ENCODE measurements at places on chromosomes 12 and 14. TPM values are rescaled to one million over a fixed set of nuclear protein-coding genes. Genes with fewer than 3 reads are reported as not detected.

DNA sequence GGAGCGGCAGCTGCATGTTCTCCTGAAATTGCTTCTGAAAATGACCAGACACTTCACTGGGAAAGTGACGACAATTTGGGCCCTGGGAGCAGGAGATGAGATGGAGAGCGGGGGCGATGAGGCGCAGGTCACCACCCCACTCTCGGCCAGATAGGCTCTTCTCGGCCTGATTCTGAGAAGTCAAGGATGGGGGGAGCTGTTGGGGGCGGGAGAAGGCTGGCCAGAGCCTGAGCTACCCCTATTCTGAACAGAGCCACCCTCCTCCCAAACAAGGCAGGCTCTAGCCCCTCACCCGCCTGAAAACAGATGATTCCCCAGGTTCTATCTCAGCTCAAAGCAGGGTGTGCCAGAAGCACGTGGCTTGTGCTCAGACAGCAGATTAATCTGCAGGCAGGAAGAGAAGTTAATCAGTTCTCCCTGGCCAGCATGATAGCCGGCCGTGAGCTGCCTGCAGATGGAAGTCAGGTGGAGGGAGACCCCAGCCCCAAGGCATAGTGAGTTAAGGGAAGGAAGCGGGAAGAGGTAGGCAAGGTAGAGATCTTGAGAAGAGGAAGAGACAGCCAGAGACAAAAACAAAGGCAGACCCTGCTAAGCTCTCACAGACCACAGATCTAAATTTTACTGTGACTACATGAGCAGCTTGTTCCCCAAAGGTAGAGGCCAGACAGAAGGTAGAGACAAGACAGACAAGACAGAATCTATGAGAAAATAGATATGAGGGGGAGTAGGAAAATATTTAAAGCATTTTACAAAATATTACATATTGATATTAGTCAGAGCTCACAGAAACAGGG, 10.9 kb upstream of the TAC3 start:
- H3K27ac ChIP-seq, result no peak overlapping the region
- no peak for DNase-seq
- no peak overlapping the region for H3K4me3 ChIP-seq
- H3K27me3 ChIP-seq, result no peaks in the 10 kb centered on the region
- no peaks in the 10 kb centered on the region for H3K4me1 ChIP-seq
- no peaks in the 10 kb centered on the region for H3K36me3 ChIP-seq

DNA sequence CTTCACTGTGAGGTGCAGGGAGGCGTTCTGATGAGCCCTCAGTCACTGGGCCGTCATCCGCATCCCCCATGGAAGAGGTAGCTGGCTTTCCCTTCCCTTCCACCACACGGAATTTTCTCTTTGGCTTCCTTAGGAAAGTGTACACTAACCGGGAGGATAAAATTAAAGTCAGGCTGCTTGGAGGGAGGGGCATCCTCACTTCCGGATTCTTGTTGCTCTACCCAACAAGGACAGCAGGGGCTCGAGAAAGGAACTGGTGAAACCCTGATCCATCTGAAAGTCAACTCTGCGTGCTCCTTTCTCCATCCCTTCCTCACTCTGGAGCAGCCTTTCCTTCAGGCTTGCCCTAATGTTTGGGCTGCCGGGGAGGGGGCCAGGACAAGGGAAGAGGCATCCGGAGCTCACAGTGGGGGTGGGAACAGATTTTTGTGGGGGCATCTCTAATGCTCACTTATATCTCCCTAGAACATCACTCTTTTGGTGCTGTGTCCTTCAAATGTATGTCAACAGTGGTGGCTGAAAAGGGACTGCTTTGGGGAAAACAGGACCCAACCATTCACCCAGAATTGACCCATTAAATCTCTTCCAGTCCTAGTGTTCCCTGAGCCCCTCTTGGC, 101.4 kb upstream of the FKBP4 start:
- no peak overlapping the region for H3K27ac ChIP-seq
- H3K4me3 ChIP-seq, result no peak overlapping the region
- H3K27me3 ChIP-seq, result no peaks in the 10 kb centered on the region

DNA sequence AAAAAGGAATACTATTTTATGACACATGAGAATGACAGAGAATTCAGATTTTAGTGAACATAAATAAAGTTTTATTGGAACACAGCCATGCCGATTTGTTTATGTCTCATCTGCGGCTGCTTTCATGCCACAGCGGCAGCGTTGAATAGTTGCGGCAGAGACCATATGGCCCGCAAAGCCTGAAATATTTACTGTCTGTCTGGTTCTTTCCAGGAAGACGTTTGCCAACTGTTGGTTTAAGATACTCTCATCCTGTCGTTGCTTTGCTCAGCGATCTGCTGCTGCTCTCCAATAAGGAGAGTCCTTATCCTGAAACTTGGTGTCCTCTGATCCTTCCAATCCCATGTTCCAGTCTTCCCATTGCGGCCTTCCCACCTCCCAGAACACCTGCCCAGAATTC, 89.9 kb downstream of the SLC24A4 start:
- no peaks in the 10 kb centered on the region for H3K36me3 ChIP-seq
- peaks cover 12% of the 10 kb centered on the region for H3K4me1 ChIP-seq
- H3K27me3 ChIP-seq, result no peaks in the 10 kb centered on the region
- no peak overlapping the region for H3K4me3 ChIP-seq
- DNase-seq, result no peak
- no peak overlapping the region for H3K27ac ChIP-seq

- H3K4me3 ChIP-seq, result no peak overlapping the region
- H3K27me3 ChIP-seq, result no peaks in the 10 kb centered on the region
- DNase-seq, result no peak
- H3K27ac ChIP-seq, result no peak overlapping the region
Measured at GRCh38 chr12:94242901-94243300, 94.5 kb downstream of the PLXNC1 start.

SERPINA12 gene
- total RNA-seq, result not detected

KRT6C gene
- total RNA-seq, result not detected

MAPK1IP1L gene
- total RNA-seq, result 95.4 TPM

RGS6 gene
- total RNA-seq, result 2.4 TPM

- peak; percentile 86 for DNase-seq
- H3K36me3 ChIP-seq, result no peaks in the 10 kb centered on the region
- H3K4me1 ChIP-seq, result peaks cover 28% of the 10 kb centered on the region
- H3K4me3 ChIP-seq, result no peak overlapping the region
- peak overlapping the region; percentile 88 for H3K27ac ChIP-seq
- no peaks in the 10 kb centered on the region for H3K27me3 ChIP-seq
Measured at GRCh38 chr14:68806526-68807147, 13.8 kb upstream of the ZFP36L1 start.

GRCh38 chr12:64019101-64019500, 174.6 kb downstream of the SRGAP1 start:
- no peaks in the 10 kb centered on the region for H3K4me1 ChIP-seq
- H3K27ac ChIP-seq, result no peak overlapping the region
- no peak overlapping the region for H3K4me3 ChIP-seq
- no peaks in the 10 kb centered on the region for H3K36me3 ChIP-seq
- no peak for DNase-seq

CTSG gene
- 7.9 TPM for total RNA-seq

PSMB11 gene
- total RNA-seq, result not detected

DNA sequence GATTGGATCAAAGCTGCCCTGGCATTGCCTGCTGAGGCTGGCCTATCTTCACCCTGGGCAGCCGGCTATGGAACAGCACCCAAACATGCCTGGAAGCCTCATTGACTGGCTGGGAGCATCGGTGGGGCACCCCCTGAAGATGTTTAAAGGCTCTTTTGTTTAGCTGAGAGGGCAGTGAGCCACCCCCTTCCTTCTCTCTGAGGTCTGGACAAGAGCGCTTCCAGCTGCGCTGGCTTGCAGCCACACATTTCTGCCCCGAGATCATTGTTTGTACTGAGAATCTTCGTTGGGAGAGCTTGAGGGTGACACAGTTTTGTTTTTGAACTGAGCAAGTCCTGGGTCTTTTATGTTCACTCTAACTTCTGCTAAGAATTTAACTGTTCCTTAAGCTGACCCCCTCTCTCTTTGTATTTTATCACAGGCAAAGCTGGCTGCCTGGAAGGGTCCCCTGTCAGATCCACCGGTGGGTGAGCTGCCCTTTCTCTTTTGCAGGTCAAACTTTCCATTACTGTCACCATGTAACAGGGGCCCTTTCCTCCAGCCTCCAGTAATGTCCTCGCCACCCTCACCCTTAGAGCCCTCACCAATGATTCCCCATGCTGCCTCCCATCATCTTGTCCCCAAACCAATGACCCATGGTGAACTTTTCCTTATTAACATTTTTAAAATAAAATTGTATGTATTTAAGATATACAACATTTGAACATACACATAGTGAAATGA, 212.2 kb downstream of the KIF26A start:
- H3K27me3 ChIP-seq, result no peaks in the 10 kb centered on the region
- no peak overlapping the region for H3K27ac ChIP-seq
- no peaks in the 10 kb centered on the region for H3K36me3 ChIP-seq
- no peak overlapping the region for H3K4me3 ChIP-seq

- no peak overlapping the region for H3K27ac ChIP-seq
- DNase-seq, result no peak
- no peaks in the 10 kb centered on the region for H3K36me3 ChIP-seq
- H3K27me3 ChIP-seq, result peaks cover 10% of the 10 kb centered on the region
- H3K4me1 ChIP-seq, result peaks cover 31% of the 10 kb centered on the region
- no peak overlapping the region for H3K4me3 ChIP-seq
Measured at GRCh38 chr12:54592316-54592715, 3.9 kb upstream of the PPP1R1A start.

DNA sequence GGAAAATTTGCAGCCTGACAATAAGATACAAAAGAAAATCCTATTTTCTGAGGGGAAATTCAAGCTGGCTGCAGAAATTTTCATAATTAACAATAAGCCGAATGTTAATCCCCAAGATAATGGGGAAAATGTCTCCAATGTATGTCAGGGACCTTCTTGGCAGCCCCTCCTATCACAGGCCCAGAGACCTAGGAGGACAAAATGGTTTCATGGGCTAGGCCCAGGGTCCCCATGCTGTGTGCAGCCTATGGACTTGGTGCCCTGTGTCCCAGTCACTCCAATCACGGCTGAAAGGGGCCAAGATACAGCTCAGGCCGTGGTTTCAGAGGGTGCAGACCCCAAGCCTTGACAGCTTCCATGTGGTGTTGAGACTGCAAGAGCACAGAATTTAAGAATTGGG, 11.2 kb downstream of the C12orf50 start:
- H3K36me3 ChIP-seq, result no peaks in the 10 kb centered on the region
- no peaks in the 10 kb centered on the region for H3K27me3 ChIP-seq
- H3K4me1 ChIP-seq, result no peaks in the 10 kb centered on the region
- no peak overlapping the region for H3K27ac ChIP-seq
- no peak for DNase-seq

- H3K4me1 ChIP-seq, result peaks cover 9% of the 10 kb centered on the region
- H3K4me3 ChIP-seq, result peak overlapping the region; percentile 38
- H3K36me3 ChIP-seq, result no peaks in the 10 kb centered on the region
- no peak overlapping the region for H3K27ac ChIP-seq
- no peak for DNase-seq
- no peaks in the 10 kb centered on the region for H3K27me3 ChIP-seq
Measured at GRCh38 chr14:59630288-59630963, 53.8 kb upstream of the CCDC175 start.

SLC25A21 gene
- total RNA-seq, result 3.3 TPM

SPATS2 gene
- total RNA-seq, result 9.5 TPM

GRCh38 chr12:127008755-127009403, 1258.1 kb upstream of the TMEM132C start:
- no peak overlapping the region for H3K4me3 ChIP-seq
- no peaks in the 10 kb centered on the region for H3K36me3 ChIP-seq
- no peak overlapping the region for H3K27ac ChIP-seq
- no peak for DNase-seq
- H3K27me3 ChIP-seq, result no peaks in the 10 kb centered on the region
- no peaks in the 10 kb centered on the region for H3K4me1 ChIP-seq

DNA sequence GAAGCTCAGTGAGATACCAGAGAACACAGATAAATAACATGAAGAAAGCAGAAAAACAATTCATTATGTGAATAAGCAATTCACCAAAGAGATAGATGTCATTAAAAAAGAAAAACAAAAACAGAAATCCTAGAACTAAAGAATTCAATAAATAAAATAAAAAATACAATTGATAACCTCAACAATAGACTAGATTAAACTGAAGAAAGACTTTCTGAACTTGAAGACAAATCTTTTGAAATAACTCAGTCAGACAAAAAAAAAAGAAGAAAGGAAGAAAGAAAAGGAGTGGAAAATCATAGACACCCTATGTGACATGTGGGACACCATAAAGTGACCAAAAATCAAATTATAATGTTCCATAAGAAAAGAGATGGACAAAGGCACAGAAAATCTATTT, 14.0 kb upstream of the SLC38A1 start:
- no peaks in the 10 kb centered on the region for H3K4me1 ChIP-seq
- no peaks in the 10 kb centered on the region for H3K36me3 ChIP-seq
- H3K4me3 ChIP-seq, result no peak overlapping the region
- no peak for DNase-seq

KRT8 gene
- total RNA-seq, result 270 TPM

DNA sequence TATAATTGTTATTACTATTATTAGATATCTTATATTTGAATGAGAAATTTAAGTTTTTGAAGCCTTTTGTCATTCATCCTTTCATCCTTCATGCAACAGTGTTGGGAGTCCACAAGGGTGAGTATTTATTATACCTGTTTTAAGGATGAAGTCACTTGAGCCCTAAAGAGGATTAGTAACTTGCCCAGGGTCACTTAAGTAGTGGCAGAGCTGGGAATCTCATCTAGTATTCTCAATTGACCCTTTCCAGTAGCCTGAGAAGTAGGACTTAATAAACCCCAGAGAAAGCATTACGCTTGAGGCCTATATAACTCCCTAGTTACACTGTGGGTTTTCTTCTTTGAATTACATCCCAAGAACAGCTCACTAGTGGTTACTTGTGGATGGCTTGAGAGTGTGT, 119.8 kb downstream of the SRGAP1 start:
- no peak for DNase-seq
- no peak overlapping the region for H3K4me3 ChIP-seq
- no peaks in the 10 kb centered on the region for H3K27me3 ChIP-seq
- no peak overlapping the region for H3K27ac ChIP-seq
- no peaks in the 10 kb centered on the region for H3K4me1 ChIP-seq

DNA sequence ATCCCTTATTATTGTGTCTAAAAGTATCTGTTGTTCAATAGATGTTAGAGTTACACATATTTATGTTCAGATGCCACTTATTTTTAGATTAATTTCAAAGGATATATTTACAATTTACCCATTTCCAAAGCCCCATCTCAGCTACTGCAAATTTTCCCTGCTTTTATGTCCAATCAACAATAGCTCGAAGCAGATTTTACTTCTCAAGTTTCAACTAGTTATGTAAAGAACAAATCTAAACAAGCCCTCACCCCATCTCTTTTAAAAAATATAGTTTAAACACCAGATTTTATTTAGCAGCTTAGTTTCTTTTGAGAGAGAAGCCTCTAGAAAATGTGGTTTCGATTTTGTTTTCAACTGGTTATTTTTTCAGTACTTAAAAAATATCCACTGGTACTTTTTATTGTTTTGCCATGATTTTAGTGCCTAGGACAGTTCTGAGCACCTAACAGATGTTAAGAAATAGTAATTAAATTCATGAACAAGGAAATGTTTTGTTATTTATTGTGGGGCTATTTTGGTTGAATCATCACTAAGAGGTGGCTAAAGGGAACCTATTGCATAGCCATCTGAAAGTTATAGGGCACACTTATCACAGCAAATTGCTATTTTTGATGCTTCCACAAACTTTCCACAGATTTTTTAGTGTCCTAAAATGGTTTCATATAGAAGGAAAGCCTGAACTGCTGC, 96.2 kb upstream of the BMP4 start:
- no peak for DNase-seq
- no peaks in the 10 kb centered on the region for H3K36me3 ChIP-seq
- no peak overlapping the region for H3K4me3 ChIP-seq
- H3K27ac ChIP-seq, result no peak overlapping the region
- no peaks in the 10 kb centered on the region for H3K27me3 ChIP-seq
- no peaks in the 10 kb centered on the region for H3K4me1 ChIP-seq

ASB8 gene
- 38.8 TPM for total RNA-seq

- no peak overlapping the region for H3K27ac ChIP-seq
- DNase-seq, result no peak
- H3K4me1 ChIP-seq, result peaks cover 15% of the 10 kb centered on the region
- H3K4me3 ChIP-seq, result no peak overlapping the region
- H3K27me3 ChIP-seq, result no peaks in the 10 kb centered on the region
Measured at GRCh38 chr14:58738189-58738836, 100.6 kb downstream of the DACT1 start.

TMEM63C gene
- total RNA-seq, result 0.91 TPM
